ENCODE measurements at places on chromosomes 7 and 10.
A peak's percentile ranks its signal among the peaks of the same experiment; 100 is the strongest.

DNA sequence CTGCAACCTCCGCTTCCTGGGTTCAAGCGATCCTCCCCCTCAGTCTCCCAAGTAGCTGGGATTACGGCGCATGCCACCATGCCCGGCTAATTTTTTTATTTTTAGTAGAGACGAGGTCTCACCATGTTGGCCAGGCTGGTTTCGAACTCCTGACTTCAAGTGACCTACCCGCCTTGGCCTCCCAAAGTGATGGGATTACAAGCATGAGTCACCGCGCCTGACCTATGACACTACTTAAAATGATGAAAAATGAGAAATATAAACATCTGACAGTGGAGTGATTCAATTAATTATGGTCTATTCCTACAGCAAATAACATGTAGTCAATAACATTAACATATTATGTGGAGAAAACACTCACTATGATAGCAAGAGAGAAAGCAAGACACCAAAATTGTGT, 2.2 kb downstream of the BRAT1 start:
- DNase-seq = no peak

GRCh38 chr7:127901895-127902703, 129.1 kb downstream of the LRRC4 start:
- DNase-seq = no peak

DNA sequence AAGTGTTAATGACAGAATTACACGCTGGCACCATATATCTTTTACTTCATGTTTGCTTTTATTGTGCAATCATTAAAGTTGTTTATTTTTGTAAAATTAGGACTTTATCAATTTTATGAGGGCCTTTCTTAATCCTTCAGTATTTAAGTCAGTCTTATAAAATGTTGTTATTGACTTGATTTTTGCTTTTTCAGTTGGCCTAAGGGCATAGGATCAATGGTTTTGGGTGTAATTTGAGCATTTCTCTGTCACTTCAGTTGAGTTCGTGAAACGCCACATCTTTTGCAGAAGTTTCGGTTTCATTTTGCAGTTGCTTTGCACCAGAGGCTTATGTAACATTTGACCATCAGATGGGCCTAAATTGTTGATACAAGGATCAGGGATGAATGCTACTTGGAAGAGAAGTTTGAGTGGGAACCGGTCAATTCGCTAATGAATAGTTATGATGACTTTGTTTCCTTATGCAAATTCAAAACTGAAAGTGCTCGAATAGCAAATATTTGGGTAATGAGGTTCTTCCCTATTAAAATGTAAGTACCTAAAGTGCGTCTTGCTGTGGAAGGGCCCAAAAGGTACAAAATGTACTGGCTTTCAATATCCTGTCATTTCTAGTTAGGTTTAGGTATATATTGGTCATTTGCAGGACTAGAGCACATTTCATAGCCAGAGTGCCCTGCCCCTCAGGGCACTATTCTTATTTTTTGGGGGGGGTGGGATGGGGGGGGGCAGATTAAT, 340.9 kb downstream of the LRMDA start:
- peak; percentile 42 for DNase-seq

DNA sequence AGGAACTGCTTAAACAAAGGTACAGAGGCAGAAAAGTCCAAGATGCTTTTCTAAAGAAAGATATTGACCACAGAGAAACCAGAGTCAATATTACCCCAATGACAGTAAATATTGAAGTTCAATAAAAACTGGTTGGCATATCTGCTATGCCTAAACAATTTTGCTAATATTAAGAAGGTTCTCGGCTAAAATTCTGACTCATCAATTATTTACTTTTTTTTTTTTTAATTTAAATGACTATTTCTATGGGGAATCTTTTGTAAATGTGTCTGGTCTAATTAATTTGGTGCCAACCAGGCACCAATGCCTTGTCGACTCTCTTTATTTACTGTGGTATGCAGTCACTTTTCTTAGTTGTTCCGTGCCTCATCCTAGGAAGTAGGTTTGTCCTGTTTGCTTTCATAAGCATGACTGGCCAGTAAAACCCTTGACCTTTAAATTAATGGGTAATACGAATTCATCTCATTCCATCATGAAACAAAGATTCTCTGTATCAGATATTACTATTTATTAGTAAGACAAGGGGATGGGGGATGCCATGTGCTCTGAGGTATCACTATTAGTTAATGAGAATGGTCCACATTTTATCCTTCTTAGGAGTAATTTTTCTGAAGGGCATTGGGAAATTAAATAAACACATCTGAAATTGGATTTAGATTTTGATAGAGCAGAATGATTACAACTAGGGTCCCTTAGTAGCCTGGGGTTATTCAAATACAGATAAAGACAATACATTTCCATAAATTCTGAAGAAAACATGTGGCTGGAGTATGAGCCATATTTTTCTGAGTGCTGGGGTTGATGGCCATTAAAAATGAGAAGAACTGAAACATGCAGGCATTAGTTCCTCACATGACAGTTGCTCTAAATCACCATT, 154.4 kb downstream of the VTI1A start:
- DNase-seq = no peak

DNA sequence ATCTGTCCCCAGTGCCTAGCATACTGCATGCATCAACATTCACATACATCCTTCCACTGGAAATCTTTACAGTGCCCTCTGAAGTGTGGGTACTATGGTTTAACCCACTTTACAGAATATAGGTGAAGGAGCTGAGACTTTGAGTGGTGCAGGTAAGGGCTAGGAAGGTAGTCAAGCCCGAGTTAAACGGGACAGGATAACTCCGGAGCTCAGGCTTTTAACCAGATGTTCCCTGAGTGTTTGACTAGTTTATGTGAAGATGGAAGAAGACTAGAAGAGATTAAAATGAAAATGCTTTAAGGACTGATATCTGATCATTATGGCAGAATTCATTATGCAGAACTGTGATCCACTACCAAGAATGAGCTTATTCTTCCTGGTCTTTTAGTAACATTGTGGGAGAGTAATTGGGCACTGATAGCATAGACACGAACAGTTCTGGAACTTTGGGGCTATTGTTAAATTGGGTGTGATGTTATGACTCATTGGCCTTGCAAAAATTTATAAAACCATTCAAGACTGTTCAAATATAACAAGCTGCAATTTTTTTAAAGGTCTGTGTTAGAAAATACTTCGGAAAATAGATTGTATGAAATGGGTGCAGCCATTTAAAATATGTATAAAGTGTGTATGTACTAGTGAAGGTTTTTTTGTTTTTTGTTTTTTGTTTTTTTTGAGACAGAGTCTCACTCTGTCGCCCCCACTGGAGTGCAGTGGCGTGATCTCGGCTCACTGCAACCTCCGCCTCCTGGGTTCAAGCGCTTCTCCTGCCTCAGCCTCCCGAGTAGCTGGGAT, 4.4 kb downstream of the CUL1 start:
- DNase-seq = no peak

DNA sequence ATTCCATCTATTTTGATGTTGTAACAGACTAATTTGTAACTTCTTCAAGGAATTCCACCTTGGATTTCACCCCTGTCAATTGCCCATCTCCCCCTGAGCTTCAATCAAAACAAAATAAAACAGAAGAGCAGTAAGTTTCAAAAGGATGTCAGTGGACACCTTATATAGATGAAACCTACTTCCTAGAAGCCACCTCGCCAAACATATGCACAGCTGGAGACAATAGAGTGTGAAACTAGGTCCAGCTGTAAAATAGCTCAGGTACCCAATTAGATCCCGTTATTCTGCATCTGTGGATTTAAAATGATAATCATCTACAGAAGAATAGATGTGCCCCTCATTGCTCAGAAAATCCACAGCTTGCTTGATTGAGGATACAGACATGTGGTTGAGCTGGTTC, 598.6 kb downstream of the SH2D4B start:
- no peak for DNase-seq

DNA sequence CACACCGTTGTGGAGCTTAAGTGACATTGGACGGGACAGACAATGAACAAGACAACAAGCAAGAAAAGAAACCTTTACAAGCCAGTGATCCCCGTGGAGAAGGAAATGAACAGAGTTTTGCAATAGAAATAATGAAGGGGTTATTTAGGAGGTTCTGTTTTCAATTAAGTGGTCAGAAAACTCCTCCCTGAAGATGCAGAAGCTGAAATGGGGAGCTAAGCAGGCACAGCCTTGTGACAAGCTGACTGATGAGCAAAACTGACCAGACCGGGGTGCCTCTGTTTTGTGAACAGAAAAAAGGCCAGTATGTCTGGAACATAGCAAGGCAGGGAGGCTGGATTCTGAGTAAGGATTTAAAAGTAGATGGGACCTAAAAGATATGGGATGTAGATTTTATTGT, 299.8 kb upstream of the POM121L12 start:
- no peak for DNase-seq

GRCh38 chr10:3987143-3987974, 202.3 kb upstream of the KLF6 start:
- DNase-seq = no peak

DNA sequence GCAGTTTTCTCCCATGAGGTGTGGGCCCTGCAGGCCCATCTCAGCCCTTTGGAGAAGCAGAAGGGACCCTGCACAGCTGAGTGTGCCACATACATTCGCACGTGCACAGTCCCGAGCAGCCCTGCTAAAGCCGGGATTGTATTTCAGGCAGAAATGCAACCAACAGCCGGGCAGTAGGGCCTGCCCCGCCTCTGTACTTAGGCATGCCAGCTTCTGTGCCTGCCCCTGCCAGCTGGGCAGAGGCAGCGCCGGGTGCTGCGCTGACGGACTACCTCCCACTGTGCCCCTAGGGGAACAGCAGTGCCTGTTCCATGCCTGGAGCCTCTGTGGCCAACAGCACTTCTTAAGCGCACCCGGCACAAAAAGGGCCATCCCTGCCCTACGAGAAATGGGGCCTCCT, 170.3 kb downstream of the NEURL1 start:
- no peak for DNase-seq

DNA sequence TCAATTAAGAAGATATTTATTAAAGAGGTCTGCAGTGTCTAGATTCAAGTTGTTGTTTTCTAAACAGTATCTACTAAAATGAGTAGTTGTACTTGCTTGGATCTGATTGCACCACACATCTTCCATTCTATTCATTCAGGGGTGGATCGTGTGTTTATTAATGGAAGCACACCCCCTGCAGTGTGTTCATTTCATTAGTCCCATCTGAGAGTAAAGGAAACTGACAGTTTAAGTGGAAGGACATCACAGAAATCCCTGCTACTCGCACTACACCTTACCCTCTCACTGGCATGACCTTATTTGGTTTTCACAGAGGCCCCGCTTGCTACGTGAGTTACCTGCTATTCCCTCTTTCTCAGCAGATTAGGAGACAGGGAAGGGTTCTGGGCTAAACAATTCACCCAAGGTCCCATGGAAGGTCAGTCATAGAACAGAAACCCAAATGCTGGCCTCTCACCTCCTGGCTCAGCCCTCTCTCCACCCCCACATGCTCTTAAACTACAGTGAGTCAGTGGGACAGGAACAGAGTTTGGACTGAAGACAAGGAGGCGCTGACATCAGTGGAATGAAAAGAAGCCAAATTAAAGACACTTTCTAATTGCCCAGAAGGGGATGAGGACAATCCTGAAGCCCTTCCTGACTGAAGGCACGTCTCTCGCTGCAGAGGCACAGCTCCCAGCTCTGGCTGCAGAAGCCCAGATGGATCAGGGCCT, 369.2 kb upstream of the NRP1 start:
- DNase-seq = no peak

DNA sequence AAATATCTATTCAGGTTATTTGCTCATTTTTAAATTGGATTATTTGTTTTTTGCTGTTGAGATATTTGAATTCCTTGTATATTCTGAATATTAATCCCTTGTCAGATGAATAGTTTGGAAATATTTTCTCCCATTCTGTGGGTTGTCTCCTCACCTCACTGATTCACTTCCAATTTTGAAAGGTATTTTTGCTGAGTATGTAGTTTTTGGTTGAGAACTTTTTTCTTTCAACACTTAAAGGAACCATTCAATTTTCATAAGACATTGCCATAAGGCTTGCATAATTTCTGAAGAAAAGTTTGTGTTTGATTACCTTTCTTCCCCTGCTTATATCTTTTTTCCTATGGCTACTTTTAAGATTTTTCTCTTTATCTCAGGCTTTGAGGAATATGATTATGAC, 8.9 kb upstream of the SCRN1 start:
- no peak for DNase-seq

DNA sequence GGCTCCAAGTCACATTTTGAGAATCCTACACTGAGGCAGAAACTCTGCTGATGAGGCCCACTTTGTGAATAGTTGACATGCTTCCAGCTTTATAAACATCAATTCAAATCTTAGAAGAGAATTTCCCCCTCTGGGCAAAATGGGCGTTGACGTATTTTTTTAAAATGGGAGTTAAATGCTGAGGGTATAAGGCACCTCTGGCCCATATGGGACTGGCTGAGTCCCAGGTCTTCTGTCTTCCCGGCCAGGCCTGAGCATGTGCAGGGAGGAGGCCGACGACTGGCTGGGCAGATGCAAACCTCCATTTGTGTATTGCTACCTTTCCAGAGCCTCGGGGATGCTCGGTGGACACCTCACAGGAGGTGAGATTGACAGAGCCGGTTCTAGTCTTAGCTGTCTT, 37.7 kb downstream of the BUB3 start:
- no peak for DNase-seq

- no peak for DNase-seq
Measured at GRCh38 chr7:44693641-44694313, 54.9 kb upstream of the ZMIZ2 start.

DNA sequence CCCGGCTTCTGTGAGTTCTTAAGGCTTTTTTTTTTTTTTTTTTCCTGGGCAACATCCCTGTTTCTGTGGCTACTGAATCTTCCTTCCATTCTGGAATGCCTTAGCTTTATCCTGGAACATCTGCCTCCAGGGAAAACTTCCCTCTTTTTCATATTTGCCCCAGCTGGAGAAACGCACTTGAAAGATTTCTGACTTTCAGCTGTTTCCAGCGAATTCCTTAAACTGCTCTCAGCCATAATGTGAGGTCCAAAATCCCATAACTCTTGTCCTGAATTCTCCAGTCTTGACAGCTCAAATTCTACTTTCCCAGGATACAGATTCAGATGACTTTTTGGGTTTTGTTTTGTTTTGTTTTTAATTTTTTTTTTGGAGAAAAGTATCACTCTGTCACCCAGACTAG, 263.6 kb upstream of the AUTS2 start:
- DNase-seq = no peak

DNA sequence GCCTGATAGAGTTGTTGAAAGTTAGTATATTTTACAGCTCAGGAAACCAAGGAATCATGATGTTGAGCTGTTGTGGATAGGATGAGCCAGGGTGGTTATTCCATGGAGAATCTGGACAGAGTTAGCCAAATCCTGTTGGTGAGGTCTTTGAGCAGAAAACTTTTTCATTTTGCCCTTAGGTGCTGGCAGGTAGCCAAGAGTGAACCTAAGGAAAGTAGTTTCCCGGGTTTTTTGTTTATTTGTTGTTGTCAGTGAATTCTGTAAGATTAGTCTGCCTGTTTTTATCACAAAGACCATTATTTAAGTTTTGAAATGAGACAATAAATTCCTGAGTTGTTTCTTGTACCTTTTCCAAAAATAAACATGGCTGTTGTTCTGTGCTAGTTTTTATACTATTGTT, 61.0 kb downstream of the GALNT11 start:
- DNase-seq = no peak

- DNase-seq = no peak
Measured at GRCh38 chr7:26673271-26673670, 191.1 kb downstream of the SKAP2 start.

GRCh38 chr7:155227004-155227787, 70.5 kb upstream of the INSIG1 start:
- no peak for DNase-seq

GRCh38 chr7:4959893-4960292, 906 bp upstream of the MMD2 start:
- DNase-seq = no peak

Measured in CD8-positive, alpha-beta T cell (primary cell).